ENCODE measurements at places on chromosomes 4 and X. TPM values are rescaled to one million over a fixed set of nuclear protein-coding genes. Genes with fewer than 3 reads are reported as not detected.

ALB gene
- 0.06 TPM for total RNA-seq

EMCN gene
- total RNA-seq = not detected

MYOZ2 gene
- not detected for total RNA-seq

NEUROG2 gene
- total RNA-seq = not detected

XAGE1A gene
- total RNA-seq = not detected

NSDHL gene
- total RNA-seq = 41.1 TPM

ZNF711 gene
- total RNA-seq = 1.1 TPM

SYN1 gene
- total RNA-seq = 0.31 TPM

NPY2R gene
- 0.09 TPM for total RNA-seq

POU4F2 gene
- not detected for total RNA-seq

CHRNA9 gene
- 1.2 TPM for total RNA-seq

FRMD7 gene
- not detected for total RNA-seq

SOX3 gene
- total RNA-seq = not detected

XKRX gene
- 0.29 TPM for total RNA-seq

AFM gene
- total RNA-seq = not detected

CXXC4 gene
- total RNA-seq = 0.02 TPM

MAOB gene
- 0.16 TPM for total RNA-seq

TET2 gene
- total RNA-seq = 2.1 TPM

PSAPL1 gene
- total RNA-seq = 0.13 TPM

ANXA10 gene
- total RNA-seq = 3.4 TPM

GC gene
- not detected for total RNA-seq

LAMP2 gene
- 103 TPM for total RNA-seq

TREX2 gene
- 1.7 TPM for total RNA-seq

UGT2B11 gene
- 0.11 TPM for total RNA-seq

FGFBP2 gene
- total RNA-seq = not detected

P2RY10 gene
- not detected for total RNA-seq

PGRMC1 gene
- 160 TPM for total RNA-seq

SMARCA1 gene
- 46.0 TPM for total RNA-seq

GYPA gene
- not detected for total RNA-seq

PLA2G12A gene
- 11.0 TPM for total RNA-seq

HHIP gene
- 0.74 TPM for total RNA-seq

ADAD1 gene
- not detected for total RNA-seq

DEFB131A gene
- total RNA-seq = not detected
